Transverse colon (tissue), 4 donors: ENCODE measurements at places on chromosomes 5 and 9.

DNA sequence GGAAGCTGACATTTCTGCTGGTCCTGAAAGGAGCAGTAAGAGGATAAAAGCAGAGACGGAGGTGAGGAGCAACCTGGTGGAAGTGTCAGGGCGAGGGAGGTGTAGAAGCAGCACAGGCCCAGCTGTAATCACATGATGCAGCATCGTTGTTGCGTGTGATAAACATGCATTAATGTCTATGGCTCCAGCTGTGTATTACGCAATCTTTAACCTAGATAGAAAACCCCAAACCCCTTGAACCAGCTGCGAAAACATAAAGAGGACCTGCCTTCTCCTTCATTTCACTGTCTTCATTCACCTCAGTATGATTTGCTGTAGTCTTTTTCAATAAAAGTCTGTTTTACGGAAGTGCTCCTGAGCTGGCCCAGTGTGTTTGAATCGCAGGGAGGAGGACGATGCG lies 162.9 kb downstream of the NTRK2 start:
- H3K4me1 ChIP-seq, result no peaks in the 10 kb centered on the region
- DNase-seq, result no peak
- no peaks in the 10 kb centered on the region for H3K27me3 ChIP-seq
- H3K27ac ChIP-seq, result no peak overlapping the region
- no peak overlapping the region for H3K4me3 ChIP-seq

- H3K27ac ChIP-seq, result no peak overlapping the region
- H3K27me3 ChIP-seq, result no peaks in the 10 kb centered on the region
- H3K36me3 ChIP-seq, result no peaks in the 10 kb centered on the region
- DNase-seq, result no peak
Observed at GRCh38 chr5:74070766-74071165, 444.8 kb downstream of the ARHGEF28 start.

DNA sequence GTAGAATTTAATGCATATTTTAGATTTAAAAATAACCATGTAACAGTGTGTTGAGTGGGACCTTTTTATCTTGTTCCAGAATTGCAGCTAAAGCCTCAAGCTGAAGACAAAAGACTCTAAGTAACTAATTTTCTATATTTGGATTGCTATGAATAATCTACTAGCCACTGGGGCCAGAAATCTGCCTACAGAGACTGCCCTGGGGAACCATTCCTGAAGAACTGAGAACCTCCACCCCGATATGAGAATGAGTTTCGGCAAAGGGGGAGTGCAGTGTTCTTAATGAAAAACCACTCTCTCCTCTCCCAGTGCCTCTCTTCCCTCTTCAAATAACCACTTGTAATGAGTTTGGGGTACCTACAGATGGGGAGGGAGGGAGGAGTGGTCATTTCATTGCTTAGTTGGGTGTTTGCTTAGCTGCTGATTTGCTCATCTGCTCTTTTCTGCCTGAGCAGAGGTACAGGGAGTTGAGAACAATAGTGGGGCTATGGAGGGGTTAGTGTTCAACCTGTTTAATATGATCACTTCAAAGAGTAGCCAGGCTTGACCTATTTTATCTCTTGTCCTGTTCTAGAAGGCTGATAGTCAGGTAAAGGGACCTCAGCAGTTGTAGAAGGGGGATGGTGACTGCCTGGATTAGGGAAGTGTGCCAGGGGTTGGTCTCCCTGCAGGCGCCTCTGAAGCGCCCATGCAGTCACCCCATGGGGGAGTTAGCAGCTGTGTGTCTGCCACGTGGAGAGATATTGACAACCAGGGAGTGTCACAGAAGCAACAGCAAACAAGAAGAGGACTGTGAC lies 47.7 kb downstream of the ATG10 start:
- H3K36me3 ChIP-seq, result no peaks in the 10 kb centered on the region
- DNase-seq, result no peak
- H3K27me3 ChIP-seq, result no peaks in the 10 kb centered on the region
- H3K27ac ChIP-seq, result no peak overlapping the region
- H3K4me3 ChIP-seq, result no peak overlapping the region
- peaks cover 4% of the 10 kb centered on the region for H3K4me1 ChIP-seq

- no peaks in the 10 kb centered on the region for H3K36me3 ChIP-seq
- peaks cover 9% of the 10 kb centered on the region for H3K4me1 ChIP-seq
- peaks cover 3% of the 10 kb centered on the region for H3K27me3 ChIP-seq
- no peak overlapping the region for H3K27ac ChIP-seq
- peak; percentile 45 for DNase-seq
Observed at GRCh38 chr9:114072184-114073140, 5.6 kb downstream of the AMBP start.

DNA sequence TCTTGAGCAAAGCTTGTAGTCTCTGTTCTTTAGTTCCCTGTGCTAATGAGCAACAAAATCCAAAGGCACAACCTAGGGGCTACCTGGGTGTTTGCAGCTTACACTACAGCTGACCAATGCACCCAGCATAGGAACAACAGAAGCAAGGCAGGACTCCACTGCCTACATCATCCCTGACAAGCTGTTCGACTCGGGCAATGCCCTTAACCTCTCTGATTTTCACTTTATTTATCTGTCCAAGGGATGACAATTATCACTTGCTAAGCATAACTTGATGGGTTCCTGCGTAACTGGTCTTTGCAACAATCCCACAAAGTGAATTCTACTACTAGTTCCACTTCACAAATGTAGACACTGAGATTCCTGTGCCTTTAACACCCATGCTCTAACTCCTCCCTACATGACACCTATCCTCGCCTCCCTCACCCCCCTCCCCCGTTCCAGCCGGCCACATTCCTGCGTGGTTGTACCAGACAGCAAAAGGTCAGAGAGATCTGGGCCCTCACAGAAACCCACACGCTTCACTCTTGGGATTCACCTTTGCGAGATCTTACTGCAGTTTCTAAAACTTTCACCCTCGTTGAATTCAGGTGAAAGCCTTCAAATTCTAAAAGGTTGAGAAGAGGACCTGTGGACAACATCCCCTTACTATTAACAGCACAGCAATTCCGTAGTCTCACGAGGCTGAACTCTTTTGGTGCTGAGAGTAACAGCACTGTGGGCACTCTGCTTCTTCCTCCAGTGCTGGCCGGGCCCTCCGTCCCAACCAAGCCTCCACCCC lies 995 bp downstream of the IPPK start:
- DNase-seq, result peak; percentile 54
- peak overlapping the region; percentile 84 for H3K27ac ChIP-seq
- H3K36me3 ChIP-seq, result no peaks in the 10 kb centered on the region
- H3K4me1 ChIP-seq, result peaks cover 24% of the 10 kb centered on the region

- H3K27ac ChIP-seq, result no peak overlapping the region
- H3K4me3 ChIP-seq, result no peak overlapping the region
- H3K36me3 ChIP-seq, result no peaks in the 10 kb centered on the region
- H3K27me3 ChIP-seq, result peaks cover 13% of the 10 kb centered on the region
Observed at GRCh38 chr5:176188085-176188484, 50.1 kb upstream of the SIMC1 start.

- H3K27ac ChIP-seq, result no peak overlapping the region
- H3K27me3 ChIP-seq, result no peaks in the 10 kb centered on the region
- no peaks in the 10 kb centered on the region for H3K4me1 ChIP-seq
- no peak overlapping the region for H3K4me3 ChIP-seq
Observed at GRCh38 chr5:137649228-137649935, 86.5 kb downstream of the KLHL3 start.

DNA sequence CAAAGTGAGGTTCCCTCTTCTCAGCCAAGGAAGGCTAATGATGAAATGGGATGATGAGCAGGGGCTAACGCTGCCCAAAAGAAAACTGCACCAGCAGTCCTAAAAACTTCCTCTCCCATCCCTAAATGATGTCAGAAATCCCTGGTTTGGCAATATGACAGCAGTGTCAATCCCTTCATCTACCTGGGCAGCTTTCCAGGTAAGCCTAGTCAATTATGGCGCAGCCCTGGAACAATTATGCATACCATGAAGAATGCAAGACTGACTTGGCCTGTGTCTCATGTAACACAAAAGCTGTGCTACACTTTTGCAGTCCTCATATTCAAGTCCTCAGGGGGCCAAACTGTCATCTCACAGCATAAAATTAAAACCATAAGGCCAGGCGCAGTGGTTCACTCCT lies 7.0 kb downstream of the DMGDH start:
- H3K27ac ChIP-seq, result no peak overlapping the region
- H3K4me1 ChIP-seq, result no peaks in the 10 kb centered on the region
- no peaks in the 10 kb centered on the region for H3K27me3 ChIP-seq
- no peak for DNase-seq
- no peaks in the 10 kb centered on the region for H3K36me3 ChIP-seq
- no peak overlapping the region for H3K4me3 ChIP-seq

- H3K27me3 ChIP-seq, result no peaks in the 10 kb centered on the region
- no peaks in the 10 kb centered on the region for H3K4me1 ChIP-seq
- no peak overlapping the region for H3K27ac ChIP-seq
- H3K36me3 ChIP-seq, result no peaks in the 10 kb centered on the region
- DNase-seq, result no peak
Observed at GRCh38 chr9:87876708-87877107, 6.0 kb upstream of the SPATA31E1 start.

- no peak overlapping the region for H3K27ac ChIP-seq
- no peaks in the 10 kb centered on the region for H3K4me1 ChIP-seq
Observed at GRCh38 chr9:31677877-31678276, 706.6 kb upstream of the ACO1 start.

- H3K27me3 ChIP-seq, result no peaks in the 10 kb centered on the region
- H3K4me1 ChIP-seq, result peaks cover 6% of the 10 kb centered on the region
- H3K36me3 ChIP-seq, result no peaks in the 10 kb centered on the region
- H3K27ac ChIP-seq, result no peak overlapping the region
- no peak overlapping the region for H3K4me3 ChIP-seq
Observed at GRCh38 chr5:135008556-135008955, 25.5 kb downstream of the PITX1 start.

- no peaks in the 10 kb centered on the region for H3K4me1 ChIP-seq
- H3K27ac ChIP-seq, result no peak overlapping the region
- no peak overlapping the region for H3K4me3 ChIP-seq
- H3K36me3 ChIP-seq, result no peaks in the 10 kb centered on the region
Observed at GRCh38 chr9:111833941-111834340, 39.2 kb upstream of the SHOC1 start.

DNA sequence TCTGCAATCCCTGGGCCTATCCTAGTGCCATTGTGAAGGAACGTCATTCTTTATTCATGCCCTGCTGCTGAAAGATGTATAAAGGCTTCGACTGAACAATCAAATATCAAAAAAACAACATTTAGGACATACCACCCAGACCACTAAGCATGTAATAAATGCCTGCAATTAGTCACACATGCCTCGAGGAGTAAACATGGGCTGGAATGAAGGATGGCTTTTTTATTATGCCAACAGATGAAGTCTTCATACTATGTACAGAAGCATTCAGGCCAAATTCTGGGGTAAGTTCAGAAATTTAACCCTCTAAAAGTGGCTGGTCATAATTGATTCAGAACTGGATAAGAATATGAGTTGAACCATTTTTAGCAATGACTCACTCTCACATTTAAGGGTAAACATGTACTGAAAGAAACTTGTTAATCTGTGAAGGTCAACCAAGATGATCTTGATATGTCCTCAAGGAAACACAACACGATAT lies 38.1 kb downstream of the FAM240B start:
- H3K27ac ChIP-seq, result no peak overlapping the region
- H3K27me3 ChIP-seq, result no peaks in the 10 kb centered on the region
- no peaks in the 10 kb centered on the region for H3K36me3 ChIP-seq
- no peak overlapping the region for H3K4me3 ChIP-seq

DNA sequence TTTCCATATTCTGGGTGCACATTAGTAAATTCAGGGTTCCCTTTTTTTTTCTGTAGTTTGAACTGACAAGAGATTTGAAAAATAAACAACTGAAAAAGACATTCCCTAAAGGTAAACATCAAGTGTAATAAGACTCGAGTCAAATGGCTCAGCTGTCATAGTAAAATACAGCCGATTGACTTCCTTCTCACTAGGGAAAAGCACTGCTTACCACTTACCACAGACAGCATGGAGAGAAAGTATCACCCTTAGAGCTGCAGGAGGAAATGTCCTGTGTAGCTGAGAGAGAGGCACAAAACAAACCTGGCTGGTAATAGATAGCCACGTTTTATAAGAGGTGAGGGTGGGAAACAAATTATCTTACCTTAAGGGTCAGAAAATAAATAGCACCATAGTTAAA lies 12.1 kb upstream of the DMAC1 start:
- DNase-seq, result no peak
- no peak overlapping the region for H3K4me3 ChIP-seq
- H3K36me3 ChIP-seq, result no peaks in the 10 kb centered on the region
- H3K27ac ChIP-seq, result peak overlapping the region; percentile 40
- no peaks in the 10 kb centered on the region for H3K27me3 ChIP-seq
- no peaks in the 10 kb centered on the region for H3K4me1 ChIP-seq

DNA sequence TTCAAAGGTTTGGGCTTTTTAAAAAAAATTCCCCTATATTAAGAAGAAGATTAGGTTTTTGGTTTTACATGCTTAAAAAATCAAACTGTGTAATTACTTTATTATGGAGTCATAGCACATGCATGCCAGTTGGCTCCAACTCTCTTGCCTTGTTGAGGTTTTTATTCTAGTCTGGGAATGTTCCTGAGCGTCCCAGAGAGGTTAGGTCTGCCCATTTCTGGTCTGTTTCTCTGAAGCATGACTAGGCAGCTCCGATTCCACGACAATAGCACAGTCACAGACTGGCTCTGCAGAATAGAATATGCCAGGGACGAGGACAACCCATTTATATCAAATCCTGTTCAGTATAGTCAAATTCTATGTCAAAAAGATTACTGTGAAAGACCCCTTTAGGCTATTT lies 217.0 kb downstream of the PCSK5 start:
- no peaks in the 10 kb centered on the region for H3K36me3 ChIP-seq
- peaks cover 5% of the 10 kb centered on the region for H3K4me1 ChIP-seq
- H3K27me3 ChIP-seq, result no peaks in the 10 kb centered on the region
- no peak overlapping the region for H3K27ac ChIP-seq
- no peak for DNase-seq

- H3K27me3 ChIP-seq, result no peaks in the 10 kb centered on the region
- H3K36me3 ChIP-seq, result no peaks in the 10 kb centered on the region
- H3K27ac ChIP-seq, result no peak overlapping the region
- DNase-seq, result no peak
- H3K4me3 ChIP-seq, result no peak overlapping the region
Observed at GRCh38 chr5:26009742-26010141, 1028.6 kb downstream of the CDH9 start.

DNA sequence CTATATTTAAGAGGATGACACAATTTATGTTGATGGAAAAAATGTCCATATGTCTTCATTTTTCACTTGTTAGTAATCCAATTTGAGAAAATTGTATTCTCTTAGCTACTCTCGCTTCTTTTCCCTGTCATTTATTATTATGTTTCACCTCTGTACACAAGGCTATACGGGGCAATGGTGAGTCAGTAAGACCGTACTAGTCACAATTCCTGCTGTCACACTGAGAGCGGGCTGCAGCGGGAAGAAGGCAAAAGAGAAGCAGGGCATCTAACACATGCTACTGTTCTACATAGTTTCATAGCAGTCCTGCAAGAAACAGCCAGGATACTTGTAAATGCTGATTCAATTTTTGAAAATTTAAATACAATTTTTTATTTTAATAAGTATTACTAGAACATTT lies 23.3 kb upstream of the PRDM9 start:
- H3K4me1 ChIP-seq, result no peaks in the 10 kb centered on the region
- no peaks in the 10 kb centered on the region for H3K27me3 ChIP-seq
- no peak for DNase-seq
- no peak overlapping the region for H3K4me3 ChIP-seq
- H3K36me3 ChIP-seq, result no peaks in the 10 kb centered on the region

- DNase-seq, result no peak
- no peaks in the 10 kb centered on the region for H3K36me3 ChIP-seq
- no peak overlapping the region for H3K27ac ChIP-seq
- H3K4me3 ChIP-seq, result no peak overlapping the region
- no peaks in the 10 kb centered on the region for H3K4me1 ChIP-seq
Observed at GRCh38 chr9:20815923-20816703, 132.1 kb downstream of the FOCAD start.
